ENCODE measurements at places on chromosomes 11 and 22. TPM values are rescaled to one million over a fixed set of nuclear protein-coding genes. Genes with fewer than 3 reads are reported as not detected.

OR4S2 gene
- not detected for total RNA-seq

TMEM45B gene
- total RNA-seq = 3.1 TPM

SAA4 gene
- total RNA-seq = not detected

GRM5 gene
- total RNA-seq = not detected

HSD17B12 gene
- total RNA-seq = 51.9 TPM

MS4A10 gene
- not detected for total RNA-seq

PRG2 gene
- not detected for total RNA-seq

SLC25A45 gene
- total RNA-seq = 21.1 TPM

PYGM gene
- 0.47 TPM for total RNA-seq

OSM gene
- total RNA-seq = not detected

MMP1 gene
- total RNA-seq = 0.20 TPM

PANX2 gene
- total RNA-seq = 0.49 TPM

DNA sequence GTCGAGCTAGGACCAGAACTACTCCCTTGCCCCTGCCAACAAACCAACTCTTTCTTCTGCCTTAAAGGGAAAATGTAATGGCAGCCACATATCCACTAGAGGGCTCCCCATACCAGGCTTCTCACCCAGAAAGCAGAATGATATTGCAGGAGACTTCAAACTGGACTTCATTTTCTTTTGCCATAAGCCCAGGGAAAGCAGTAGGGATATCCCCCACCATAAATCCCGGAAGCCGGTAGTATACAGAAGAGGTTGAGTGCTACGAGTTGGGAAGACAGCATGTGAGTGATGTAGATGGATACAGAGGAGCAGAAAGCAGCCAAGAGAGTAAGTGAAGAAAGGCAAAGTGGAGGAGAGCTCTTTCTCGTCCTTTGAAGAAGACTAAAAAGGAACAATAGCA, 12.1 kb downstream of the PLAAT5 start:
- H3K4me3 ChIP-seq = no peak overlapping the region
- no peaks in the 10 kb centered on the region for H3K27me3 ChIP-seq
- H3K4me1 ChIP-seq = peaks cover 4% of the 10 kb centered on the region

- no peaks in the 10 kb centered on the region for H3K27me3 ChIP-seq
- no peak overlapping the region for H3K4me3 ChIP-seq
- H3K27ac ChIP-seq = no peak overlapping the region
- H3K4me1 ChIP-seq = peaks cover 6% of the 10 kb centered on the region
Observed at GRCh38 chr11:20042045-20042639, 118.1 kb downstream of the DBX1 start.

- H3K27ac ChIP-seq = no peak overlapping the region
- DNase-seq = no peak
- H3K4me3 ChIP-seq = no peak overlapping the region
Observed at GRCh38 chr11:36110668-36111410, 167.0 kb downstream of the LDLRAD3 start.

GRCh38 chr11:88348870-88349269, 11.3 kb upstream of the CTSC start:
- H3K36me3 ChIP-seq = no peaks in the 10 kb centered on the region
- DNase-seq = no peak
- no peak overlapping the region for H3K4me3 ChIP-seq
- H3K27me3 ChIP-seq = no peaks in the 10 kb centered on the region
- H3K27ac ChIP-seq = no peak overlapping the region
- no peaks in the 10 kb centered on the region for H3K4me1 ChIP-seq

- DNase-seq = peak; percentile 40
- H3K36me3 ChIP-seq = no peaks in the 10 kb centered on the region
- H3K4me1 ChIP-seq = no peaks in the 10 kb centered on the region
- H3K27me3 ChIP-seq = no peaks in the 10 kb centered on the region
- no peak overlapping the region for H3K27ac ChIP-seq
Observed at GRCh38 chr11:62353841-62354240, 16.6 kb downstream of the ASRGL1 start.

- no peaks in the 10 kb centered on the region for H3K27me3 ChIP-seq
- H3K36me3 ChIP-seq = peaks cover 39% of the 10 kb centered on the region
- no peaks in the 10 kb centered on the region for H3K4me1 ChIP-seq
- no peak overlapping the region for H3K27ac ChIP-seq
- H3K4me3 ChIP-seq = no peak overlapping the region
- DNase-seq = no peak
Observed at GRCh38 chr11:108302121-108302785, 79.4 kb downstream of the ATM start.

GRCh38 chr11:64291752-64292459, 804 bp downstream of the KCNK4 start:
- no peaks in the 10 kb centered on the region for H3K36me3 ChIP-seq
- peak overlapping the region; percentile 18 for H3K4me3 ChIP-seq
- H3K4me1 ChIP-seq = no peaks in the 10 kb centered on the region
- H3K27ac ChIP-seq = no peak overlapping the region
- DNase-seq = no peak

DNA sequence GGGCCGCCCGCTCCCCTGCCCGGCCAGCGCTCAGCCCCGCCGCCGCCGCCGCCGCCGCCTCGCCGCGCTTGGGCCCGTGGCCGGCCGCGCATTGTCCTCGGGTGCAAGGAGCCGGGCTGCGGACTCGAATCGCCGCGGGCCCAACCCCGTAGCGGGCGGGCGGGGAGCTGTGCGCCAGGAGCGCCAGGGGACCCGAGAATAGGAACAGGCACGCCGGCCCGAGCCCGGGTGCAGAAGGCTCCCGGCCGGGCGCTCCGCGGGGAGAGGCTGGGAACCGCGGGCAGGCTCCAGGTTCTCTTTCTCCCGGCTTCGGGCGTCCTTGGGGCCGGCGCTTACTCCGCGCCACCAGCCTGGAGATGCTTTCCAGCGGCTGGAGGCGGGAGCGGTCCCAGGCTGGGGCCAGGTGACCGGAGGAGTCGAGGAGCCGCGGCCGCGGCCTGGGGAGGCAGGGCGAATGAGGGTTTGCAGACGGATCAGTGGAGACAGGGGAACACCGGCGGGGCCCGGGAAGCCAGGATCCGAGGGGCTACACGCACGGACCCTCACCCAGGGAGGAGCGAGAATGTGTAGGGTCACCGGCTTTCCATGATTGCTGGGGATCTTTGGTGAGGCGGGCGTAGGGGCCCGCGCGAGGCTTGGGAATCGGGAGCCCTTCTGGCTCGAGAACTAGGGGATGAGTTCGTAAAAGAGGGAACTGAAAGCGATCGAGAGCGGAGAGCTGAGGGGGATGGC, 726 bp downstream of the PKNOX2 start:
- peak; percentile 54 for DNase-seq
- H3K27me3 ChIP-seq = no peaks in the 10 kb centered on the region
- H3K36me3 ChIP-seq = no peaks in the 10 kb centered on the region
- H3K4me1 ChIP-seq = peaks cover 20% of the 10 kb centered on the region

GRCh38 chr11:105738251-105738650, 128.4 kb downstream of the GRIA4 start:
- no peak overlapping the region for H3K27ac ChIP-seq
- H3K27me3 ChIP-seq = no peaks in the 10 kb centered on the region
- H3K4me3 ChIP-seq = no peak overlapping the region

DNA sequence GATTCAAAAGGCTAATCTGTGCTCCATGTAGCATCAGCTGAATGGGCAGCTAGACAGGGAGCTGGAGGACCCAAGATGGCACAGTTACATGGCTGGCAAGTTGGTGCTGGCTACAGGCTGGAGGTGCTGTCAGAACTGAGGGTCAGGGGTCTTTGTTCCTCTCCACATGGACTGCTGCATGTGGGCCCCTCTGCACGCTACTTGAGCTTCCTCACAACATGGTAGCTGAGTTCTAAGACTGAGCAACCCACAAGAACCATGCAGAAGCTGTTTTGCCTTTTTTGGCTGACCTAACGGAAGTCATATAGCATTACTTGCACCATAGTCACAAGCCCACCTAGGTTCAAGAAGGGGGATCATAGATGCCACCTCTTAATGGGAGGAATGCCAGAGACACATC, 196.1 kb downstream of the GRIK4 start:
- no peak overlapping the region for H3K4me3 ChIP-seq
- H3K27ac ChIP-seq = no peak overlapping the region
- no peaks in the 10 kb centered on the region for H3K36me3 ChIP-seq
- DNase-seq = no peak
- H3K4me1 ChIP-seq = no peaks in the 10 kb centered on the region
- no peaks in the 10 kb centered on the region for H3K27me3 ChIP-seq

DNA sequence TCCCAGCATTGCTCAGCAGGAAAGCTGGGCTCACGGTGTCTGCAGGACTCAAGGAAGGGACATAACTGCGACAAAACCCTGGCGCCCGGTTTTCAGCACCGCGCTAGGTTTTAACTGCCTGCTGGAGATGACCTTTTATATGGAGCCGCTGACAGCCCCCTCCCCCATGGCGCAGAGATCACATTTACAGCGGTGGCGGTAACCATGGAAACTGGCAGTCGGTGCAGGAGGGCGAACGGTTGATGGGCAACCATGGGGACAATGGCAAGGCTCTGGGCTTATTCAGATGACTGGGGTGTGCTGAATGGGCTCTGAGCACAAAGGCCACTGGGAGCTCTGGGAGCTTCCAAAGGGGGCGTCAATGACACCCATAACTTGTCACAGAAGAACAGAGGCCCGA, 37.2 kb downstream of the CELSR1 start:
- DNase-seq = no peak
- H3K27me3 ChIP-seq = no peaks in the 10 kb centered on the region
- no peak overlapping the region for H3K27ac ChIP-seq
- no peak overlapping the region for H3K4me3 ChIP-seq
- no peaks in the 10 kb centered on the region for H3K4me1 ChIP-seq

DNA sequence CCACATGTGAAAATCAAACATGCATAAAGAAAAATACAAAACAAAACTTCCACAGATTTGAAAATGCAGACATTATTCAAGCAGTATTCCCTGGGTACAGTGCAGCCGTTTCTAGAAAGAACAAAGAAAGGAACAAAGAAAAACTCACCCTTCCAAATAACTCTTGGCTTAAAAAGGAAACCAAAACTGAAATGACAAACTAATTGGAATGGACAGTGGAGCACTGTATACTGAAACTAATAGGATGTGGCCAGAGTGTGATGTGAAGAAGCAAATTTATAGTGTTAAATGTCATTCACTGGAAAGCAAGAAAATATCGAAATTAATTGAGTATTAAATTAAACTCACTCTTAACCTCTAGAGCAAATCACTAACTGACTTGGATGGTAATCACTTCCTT, 55.4 kb downstream of the QSER1 start:
- no peaks in the 10 kb centered on the region for H3K36me3 ChIP-seq
- no peaks in the 10 kb centered on the region for H3K4me1 ChIP-seq
- H3K27me3 ChIP-seq = no peaks in the 10 kb centered on the region
- H3K27ac ChIP-seq = no peak overlapping the region
- DNase-seq = no peak

GRCh38 chr11:69686856-69687255, 11.7 kb upstream of the LTO1 start:
- H3K36me3 ChIP-seq = no peaks in the 10 kb centered on the region
- no peak overlapping the region for H3K27ac ChIP-seq
- H3K27me3 ChIP-seq = no peaks in the 10 kb centered on the region
- no peak overlapping the region for H3K4me3 ChIP-seq

GRCh38 chr11:128790196-128790595, 76.9 kb downstream of the KCNJ1 start:
- H3K27ac ChIP-seq = no peak overlapping the region
- no peaks in the 10 kb centered on the region for H3K4me1 ChIP-seq
- H3K4me3 ChIP-seq = no peak overlapping the region
- no peaks in the 10 kb centered on the region for H3K36me3 ChIP-seq
- DNase-seq = no peak

DNA sequence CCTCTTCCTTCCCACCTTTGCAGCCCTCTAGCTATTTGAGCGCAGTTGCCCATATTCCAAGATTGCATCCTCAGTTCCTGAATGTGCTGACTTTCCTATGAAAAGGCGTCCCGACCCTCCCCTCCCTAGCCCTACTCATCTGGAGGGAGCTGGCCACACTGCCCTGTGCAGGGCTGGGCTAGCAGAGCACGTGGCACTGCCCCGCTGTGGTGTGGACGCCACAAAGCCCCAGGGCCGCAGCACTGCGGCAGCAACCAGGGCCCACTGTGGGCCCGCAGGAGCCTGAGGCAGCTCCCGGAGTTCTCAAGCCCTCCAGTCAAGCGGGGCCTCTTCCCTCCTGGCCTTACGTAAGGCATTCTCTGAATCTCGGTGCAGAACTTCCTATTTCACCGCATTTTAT, 27.6 kb downstream of the B3GAT1 start:
- H3K27me3 ChIP-seq = no peaks in the 10 kb centered on the region
- H3K27ac ChIP-seq = no peak overlapping the region
- DNase-seq = no peak
- no peaks in the 10 kb centered on the region for H3K4me1 ChIP-seq
- H3K4me3 ChIP-seq = no peak overlapping the region

DNA sequence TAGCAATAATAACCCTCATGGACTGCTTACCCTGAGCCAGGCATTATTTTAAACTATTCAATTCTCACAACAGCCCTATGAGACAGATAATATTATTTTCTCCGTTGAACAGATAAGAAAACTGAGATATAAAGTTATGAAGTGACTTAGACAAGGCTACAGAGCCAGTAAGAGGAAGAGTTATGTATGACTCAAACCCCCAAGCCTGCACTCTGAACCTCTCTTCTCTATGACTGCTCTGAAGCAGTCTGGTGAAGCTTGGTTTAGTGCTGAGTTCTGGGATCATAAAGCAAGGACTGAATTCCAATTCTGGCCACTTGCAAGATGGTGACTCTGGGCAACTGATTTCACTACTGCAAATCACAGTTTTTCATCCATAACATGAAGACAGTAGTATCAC, 34.5 kb downstream of the TNKS1BP1 start:
- no peaks in the 10 kb centered on the region for H3K27me3 ChIP-seq
- H3K4me1 ChIP-seq = peaks cover 6% of the 10 kb centered on the region
- DNase-seq = no peak
- H3K36me3 ChIP-seq = no peaks in the 10 kb centered on the region
- H3K4me3 ChIP-seq = no peak overlapping the region
- no peak overlapping the region for H3K27ac ChIP-seq

DNA sequence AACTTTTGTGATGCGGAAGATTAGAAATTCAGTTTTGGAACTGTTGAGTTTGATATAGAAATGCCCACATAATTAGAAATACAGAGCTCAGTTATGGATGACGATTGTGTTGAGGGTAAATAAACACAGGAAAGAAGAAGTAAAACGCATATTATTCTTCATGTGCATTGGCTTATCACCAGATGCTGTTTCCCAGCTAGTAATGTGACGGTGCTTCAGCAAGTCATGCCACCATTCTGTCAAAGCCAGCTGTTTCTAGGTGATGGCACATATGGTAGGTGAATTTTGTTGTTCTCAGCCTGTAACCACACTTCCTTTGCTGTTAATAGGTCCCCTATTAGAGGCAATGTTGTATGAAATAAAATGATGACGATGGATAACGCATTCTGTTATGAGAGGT, 68.9 kb downstream of the C11orf65 start:
- no peak for DNase-seq
- no peak overlapping the region for H3K4me3 ChIP-seq
- no peak overlapping the region for H3K27ac ChIP-seq
- H3K36me3 ChIP-seq = no peaks in the 10 kb centered on the region
- no peaks in the 10 kb centered on the region for H3K4me1 ChIP-seq

- no peaks in the 10 kb centered on the region for H3K27me3 ChIP-seq
- H3K4me1 ChIP-seq = peaks cover 18% of the 10 kb centered on the region
Observed at GRCh38 chr11:14309425-14310192, 49.4 kb downstream of the RRAS2 start.
